Globus pallidus (tissue), 1 donor: ENCODE measurements at places on chromosomes 7 and 10.

- DNase-seq: peak; percentile 93
Observed at GRCh38 chr10:72331575-72332422, 22.9 kb downstream of the DNAJB12 start.

DNA sequence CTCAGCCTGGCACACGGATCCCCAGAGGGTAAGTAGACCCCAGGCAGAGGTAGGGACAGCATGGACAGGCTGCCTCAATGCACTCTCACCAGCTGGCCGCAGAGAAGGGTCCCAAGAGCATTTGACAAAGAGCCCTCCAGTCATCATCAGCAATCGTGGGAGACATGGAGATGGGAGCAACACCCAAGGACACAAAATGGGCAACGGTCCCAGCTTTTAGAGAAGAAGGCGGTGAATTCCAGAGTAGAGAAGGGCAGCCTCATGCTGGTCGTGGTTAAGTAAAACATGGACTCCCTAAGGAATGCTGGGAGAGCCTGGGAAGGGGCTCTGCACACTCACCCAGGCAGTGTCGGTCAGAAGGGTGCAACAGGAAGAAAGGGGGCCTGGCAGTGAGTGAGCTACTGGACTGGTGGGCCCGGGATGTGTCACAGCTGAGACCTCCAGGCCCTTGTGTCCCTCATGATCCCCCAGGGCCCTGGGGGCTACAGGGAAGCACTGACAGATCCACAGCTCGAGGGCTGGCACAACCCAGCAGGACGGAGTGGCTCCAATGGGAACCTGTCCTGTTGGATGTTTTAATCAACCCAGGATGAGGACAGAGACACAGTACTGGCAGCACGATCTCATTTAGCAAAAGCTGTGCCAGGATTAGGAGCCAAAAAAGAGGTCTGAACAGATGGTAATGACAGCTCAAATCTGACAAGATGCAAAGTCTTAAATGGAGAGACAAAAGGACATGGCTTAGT is 147.1 kb downstream of the NEURL1 start:
- no peak for DNase-seq

DNA sequence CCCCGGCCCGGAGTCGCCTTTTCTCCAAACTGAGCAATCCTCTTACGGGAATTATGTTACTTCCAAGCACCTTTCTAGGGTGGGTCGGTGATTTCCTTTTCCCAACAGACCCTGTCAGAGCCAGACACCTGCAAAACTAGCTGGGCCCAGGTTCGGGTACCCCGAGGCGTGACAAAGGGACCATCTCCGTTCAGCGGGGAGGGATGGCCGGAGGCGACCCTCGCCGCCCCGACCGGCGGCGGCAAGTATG is 445 bp downstream of the PPA1 start:
- no peak for DNase-seq

- no peak for DNase-seq
Observed at GRCh38 chr7:18312482-18312881, 183.1 kb upstream of the HDAC9 start.

DNA sequence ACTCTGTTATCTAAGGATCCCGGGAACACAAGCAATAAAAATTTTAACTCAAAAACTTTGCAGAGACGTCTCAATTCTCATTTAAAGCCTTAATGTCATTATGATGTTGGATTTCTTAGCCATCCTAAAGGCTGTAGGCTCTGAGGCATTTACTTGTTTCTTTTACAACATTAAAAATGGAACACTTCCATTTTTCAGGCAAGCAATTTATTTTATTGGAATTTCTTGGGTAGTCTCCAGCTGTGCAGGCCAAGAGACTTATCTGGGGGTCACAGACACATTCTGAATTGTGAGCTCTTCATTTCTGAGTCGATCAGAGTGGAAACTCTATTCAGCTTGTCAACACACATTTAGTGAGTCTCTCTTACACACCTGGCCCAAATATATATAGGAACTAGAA is 48.0 kb upstream of the KIF5B start:
- DNase-seq: no peak

DNA sequence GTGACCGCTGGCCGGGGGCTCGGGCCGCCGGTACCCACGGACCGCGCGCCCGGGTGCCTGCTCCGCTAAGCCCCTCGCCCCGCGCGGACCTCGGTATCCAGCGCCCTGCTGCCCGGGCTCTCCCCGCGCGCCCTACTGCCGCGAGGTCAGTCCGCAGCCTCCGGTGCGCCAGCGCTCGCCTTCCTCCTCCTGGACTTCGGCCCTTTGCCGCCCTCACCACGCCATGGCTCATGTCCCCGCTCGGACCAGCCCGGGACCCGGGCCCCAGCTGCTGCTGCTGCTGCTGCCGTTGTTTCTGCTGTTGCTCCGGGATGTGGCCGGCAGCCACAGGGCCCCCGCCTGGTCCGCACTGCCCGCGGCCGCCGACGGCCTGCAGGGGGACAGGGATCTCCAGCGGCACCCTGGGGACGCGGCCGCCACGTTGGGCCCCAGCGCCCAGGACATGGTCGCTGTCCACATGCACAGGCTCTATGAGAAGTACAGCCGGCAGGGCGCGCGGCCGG is 483 bp downstream of the GDF10 start:
- DNase-seq: no peak

DNA sequence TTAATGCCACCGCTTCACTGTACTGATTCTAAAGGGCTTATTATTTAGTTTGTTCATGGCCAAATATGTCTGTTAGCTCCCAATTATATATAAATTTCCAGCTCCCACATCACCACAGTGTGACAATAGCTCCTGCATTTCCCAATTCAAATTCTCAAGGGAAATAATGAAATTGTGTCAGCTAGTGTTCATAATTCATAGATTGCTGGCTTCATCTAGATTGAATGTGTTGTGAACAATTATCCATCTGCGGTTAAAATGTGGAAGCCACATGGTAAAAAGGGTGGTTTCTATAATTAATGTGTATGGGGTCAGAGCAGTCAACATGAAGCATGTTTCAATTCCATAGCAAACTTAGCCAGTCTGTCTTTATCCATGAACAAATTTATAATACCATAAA is 154.3 kb downstream of the SEMA3E start:
- DNase-seq: no peak

DNA sequence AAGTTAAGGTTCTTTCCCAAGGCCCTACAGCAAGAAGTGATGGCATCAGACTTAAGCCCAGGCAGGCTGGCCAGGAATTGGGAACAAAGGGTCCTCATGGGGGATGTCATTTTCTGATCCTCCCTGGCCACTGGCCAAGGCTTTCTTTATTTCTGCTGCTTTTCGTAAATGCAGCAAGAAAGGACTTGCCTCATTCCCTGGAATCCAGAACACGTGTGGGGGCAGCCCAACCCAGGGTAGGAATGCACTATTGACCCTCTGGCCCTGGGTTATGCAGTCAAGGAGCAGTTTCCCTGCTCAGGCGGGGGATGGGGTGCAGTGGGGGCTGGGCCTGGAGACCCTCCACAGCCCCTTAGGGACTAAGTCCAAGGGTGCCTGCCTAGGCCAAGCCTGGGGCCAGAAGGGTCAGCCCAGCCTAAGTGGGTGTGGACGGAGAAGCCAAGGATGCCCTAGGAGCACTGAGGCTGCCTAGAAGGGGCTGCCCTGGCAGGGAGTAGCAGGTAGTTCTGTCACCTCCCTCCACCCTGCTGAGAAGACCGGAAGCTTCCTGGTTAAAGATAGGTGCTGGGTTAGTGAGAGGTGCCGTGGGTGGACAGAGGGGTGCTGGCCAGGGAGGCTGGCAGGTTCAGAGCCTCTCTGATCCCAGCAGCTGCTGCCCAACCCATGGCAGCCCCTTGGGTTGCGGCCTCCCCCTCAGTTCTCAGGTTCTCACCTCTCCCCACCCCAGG is 179.2 kb downstream of the SH3PXD2A start:
- DNase-seq: no peak

DNA sequence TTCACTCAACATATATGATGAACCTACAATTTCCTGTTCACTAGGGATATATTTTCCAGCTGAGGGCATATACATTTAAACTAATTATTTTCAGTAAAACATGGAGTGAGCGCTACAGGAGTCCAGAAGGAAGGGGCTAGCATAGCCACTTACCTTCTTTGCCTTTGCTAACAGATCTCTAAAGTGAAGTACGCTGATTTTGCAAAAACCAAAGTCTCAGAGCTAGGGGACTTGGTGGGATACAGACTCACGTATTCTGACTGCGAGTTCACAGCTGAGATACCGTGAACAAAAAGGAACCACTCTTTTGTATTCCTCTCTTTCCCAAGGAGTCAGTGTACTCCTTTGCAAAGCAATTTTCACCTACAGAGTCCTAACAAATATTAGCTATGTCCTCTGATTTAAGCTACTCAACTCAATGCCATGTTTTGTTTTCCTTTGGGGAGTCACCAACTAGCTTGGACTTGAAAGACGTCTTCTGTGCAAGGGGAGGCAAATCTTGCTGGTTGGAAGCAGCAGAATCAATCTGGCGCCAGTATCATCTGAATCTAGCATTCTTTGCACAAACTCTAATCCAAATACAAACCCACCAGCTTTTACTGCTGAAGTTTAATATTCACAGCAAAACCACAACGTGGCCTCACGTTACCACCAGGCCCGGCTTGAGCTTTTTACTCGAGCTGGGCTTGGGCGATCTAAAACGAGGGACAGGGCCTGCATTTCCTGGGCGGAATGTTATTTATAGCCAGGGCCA is 657 bp downstream of the CDNF start:
- DNase-seq: no peak

DNA sequence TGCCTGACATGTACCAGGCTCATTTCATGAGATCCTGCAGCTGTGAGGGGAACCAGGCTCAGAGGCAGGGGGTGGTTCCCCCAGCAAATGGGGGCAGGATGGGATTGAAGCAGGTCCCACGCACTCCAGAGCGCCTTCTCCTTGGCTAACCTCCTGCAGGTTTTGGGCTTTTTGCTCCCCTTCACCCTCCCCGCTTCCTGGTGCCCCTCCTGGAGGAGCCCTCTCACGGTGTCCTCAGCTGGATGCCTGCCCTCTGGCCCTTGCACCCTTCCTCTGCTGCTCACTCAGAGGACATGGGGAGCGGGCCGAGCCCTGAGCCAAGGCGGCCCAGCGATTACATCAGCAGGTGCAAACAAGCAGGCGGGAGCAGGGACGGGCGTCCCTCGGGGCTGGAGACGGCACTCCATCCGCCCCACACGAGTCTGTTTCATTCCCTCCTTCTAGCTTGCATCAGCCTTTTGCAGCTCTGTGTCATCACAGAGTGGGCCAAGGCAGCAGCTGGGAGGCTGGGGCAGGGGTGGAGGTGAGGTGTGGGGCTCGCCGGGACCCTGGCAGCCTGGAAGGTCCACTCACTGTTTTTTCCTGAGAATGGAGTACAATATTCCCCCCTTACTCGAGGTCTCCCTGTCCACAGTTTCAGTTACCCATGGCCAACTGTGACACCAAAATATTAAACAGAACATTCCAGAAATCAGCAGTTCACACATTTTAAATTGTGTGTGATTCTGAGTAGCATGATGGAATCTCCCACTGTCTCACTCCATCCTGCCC is 52.7 kb upstream of the SLC29A3 start:
- no peak for DNase-seq
